ENCODE measurements at places on chromosomes 4 and X.

- no peak for DNase-seq
Measured at GRCh38 chrX:470686-471085, 84.0 kb upstream of the PPP2R3B start.

GRCh38 chrX:18721683-18722499 is 14.4 kb downstream of the PPEF1 start:
- no peak for DNase-seq

GRCh38 chr4:42642101-42642797 is 14.7 kb downstream of the ATP8A1 start:
- no peak for DNase-seq

- DNase-seq, result no peak
Measured at GRCh38 chr4:912548-913279, 19.4 kb downstream of the GAK start.

GRCh38 chrX:24153178-24153795 is 3.8 kb downstream of the ZFX start:
- no peak for DNase-seq

DNA sequence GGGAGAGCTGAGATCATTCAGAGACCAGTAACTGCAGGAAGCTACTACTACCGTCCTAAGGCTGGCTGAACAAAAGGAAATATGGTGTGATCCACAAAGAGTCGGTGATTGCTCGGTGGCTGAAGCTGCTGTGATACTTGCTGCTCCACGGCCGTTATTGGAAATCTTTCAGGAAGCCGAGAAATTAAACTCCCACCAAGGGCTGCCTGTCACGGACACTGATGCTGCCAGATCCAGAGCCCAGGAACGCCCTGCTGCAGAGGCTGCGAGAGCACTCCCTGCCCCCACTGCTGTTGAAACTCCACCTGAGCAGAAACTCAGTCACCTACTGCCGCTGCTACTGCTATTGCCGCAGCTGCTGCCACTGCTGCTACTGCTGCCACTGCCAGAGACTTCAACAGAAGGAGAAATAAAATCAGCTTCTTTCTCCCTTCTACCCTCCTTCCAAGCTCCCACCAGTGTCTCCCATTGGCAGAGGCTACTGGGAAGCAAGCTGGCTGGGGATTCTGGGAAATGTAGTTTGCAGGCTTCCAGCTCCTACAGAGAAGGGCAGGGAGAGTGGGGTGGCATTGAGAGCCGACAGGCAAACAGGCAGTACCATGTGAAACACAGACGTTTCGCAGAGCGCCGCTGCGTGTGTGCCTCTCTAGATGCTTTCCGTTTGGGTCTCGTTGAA is 126.0 kb upstream of the ENPP6 start:
- peak; percentile 88 for DNase-seq

- DNase-seq, result no peak
Measured at GRCh38 chr4:48785302-48785701, 5.2 kb upstream of the FRYL start.

- DNase-seq, result peak; percentile 85
Measured at GRCh38 chrX:47523297-47523696, 37.7 kb upstream of the ARAF start.

GRCh38 chr4:156975686-156976085 is 4.1 kb upstream of the PDGFC start:
- no peak for DNase-seq

DNA sequence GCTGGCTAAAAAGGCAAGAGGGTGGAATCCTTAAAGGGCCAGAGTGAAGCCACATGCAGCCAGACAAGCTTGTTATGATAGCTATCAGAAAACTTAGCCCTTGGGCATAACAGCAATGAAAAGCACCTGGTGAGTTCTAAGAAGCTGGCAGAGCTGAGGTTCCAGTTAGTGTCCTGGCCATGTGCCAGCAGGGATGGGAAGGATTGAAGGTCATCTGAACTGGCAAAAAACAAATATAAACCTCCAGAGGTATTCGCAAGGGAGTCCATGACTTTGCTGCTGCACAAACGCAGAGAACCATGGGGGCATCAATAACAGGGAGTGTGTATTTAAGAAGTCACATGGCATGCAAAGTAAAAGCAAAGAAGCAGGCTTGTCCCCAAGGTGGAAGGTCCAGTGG is 208.9 kb downstream of the FAM47A start:
- DNase-seq, result no peak

- DNase-seq, result no peak
Measured at GRCh38 chr4:153241970-153242838, 38.0 kb downstream of the TRIM2 start.

DNA sequence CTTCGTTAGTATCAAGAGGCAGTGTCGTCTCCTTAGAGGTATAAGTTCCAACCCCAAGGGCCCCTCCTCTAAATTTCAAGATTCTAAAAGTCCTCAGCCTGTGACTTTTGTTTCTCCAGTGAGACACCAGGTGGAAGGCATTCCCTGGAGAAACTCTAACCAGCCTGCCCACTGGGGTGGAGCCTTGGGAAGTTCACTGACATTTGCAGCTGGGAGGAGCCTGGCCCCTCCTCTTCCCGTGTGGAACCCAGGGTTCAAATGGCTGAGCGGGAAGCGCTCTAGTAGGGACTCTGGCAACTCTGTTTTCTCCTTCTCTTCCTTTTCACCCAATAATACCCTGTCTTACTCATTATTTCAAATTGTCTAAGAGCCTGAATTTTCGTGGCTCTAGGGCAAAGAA is 325.0 kb downstream of the TLL1 start:
- DNase-seq, result no peak

GRCh38 chrX:39972340-39972739 is 125.4 kb downstream of the BCOR start:
- DNase-seq, result no peak

- DNase-seq, result no peak
Measured at GRCh38 chr4:3355266-3355748, 62.5 kb downstream of the RGS12 start.

DNA sequence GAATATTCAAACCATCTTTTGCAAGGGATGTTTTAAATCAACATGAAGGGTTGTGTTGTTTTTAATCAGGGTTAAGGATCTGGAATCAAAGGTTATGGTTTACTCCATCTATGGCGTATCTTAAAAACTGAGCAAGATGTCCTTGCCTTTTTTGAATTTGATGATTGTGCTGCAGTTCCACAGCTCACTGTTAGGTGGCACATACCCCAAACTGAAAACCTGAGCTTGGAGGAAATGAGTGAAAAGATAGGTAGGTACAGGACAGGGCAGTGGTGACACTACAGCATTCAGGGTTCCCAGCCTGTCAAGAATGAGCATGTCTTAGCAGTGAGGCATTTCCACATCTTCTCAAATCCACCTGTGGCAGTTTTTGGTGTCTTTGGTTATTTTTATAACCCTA is 13.1 kb upstream of the EOLA1 start:
- no peak for DNase-seq

DNA sequence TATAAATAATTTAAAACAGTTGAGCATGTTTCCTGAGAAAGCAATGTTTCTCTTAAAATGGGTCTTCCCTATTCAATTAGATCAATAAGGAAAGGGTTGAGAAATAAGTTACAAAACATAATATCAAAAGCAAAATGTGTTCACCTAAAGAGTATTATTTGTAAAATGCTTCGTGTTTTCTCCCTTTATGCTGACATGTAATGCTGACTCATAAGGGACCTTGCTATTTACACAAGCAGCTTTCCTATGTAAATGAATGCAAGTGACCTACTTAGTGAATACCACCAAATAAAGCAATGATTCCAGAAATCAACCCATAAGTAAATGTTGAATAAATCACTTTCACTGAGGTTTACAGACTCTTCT is 91.5 kb downstream of the ELOVL6 start:
- no peak for DNase-seq

GRCh38 chrX:104098151-104098808 is 14.0 kb upstream of the ZCCHC18 start:
- no peak for DNase-seq

GRCh38 chr4:4387531-4388310 is 819 bp downstream of the NSG1 start:
- DNase-seq, result no peak

DNA sequence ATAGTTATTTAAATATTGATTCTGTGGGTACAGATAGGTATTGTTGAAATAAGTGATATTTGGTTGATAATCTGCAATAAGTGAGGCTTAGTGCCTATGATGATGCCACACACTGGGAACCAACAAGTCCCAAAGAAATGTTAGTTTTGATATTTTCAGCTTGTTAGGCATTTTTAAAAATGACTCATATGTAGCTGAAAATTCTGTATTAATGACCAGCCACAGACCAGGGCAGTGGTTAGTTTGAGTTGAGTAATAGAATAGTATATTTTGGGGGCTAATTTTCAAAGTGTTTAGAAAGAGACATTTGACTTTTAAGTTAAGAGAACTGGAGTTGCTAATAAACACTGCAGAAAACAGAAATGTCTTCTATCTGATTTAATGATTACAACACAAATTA is 9.4 kb downstream of the INTU start:
- DNase-seq, result no peak

DNA sequence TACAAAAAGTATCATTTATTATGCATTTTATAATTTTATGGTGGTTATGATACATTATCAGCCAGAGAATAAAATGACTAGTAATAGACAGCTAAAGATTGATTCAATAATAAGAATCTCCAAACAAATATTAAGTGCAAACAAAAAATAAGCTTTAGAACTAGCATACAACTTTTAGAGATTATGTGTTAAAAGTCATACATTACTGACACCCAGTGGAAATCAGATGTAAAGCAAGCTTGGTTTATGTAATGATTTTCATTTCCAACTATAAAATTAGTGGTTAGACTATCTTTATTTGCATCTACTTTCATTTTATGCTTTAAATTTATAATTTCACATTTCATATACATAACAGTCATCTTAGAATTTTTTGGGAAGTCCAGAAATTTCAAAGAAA is 57.7 kb downstream of the IL13RA2 start:
- no peak for DNase-seq

GRCh38 chr4:13329340-13329850 is 154.7 kb downstream of the RAB28 start:
- no peak for DNase-seq

GRCh38 chr4:75142850-75143249 is 209.9 kb downstream of the PARM1 start:
- DNase-seq, result no peak

GRCh38 chrX:9534686-9535085 is 69.8 kb downstream of the TBL1X start:
- DNase-seq, result no peak

- no peak for DNase-seq
Measured at GRCh38 chrX:104047171-104047570, 7.4 kb downstream of the H2BW2 start.

DNA sequence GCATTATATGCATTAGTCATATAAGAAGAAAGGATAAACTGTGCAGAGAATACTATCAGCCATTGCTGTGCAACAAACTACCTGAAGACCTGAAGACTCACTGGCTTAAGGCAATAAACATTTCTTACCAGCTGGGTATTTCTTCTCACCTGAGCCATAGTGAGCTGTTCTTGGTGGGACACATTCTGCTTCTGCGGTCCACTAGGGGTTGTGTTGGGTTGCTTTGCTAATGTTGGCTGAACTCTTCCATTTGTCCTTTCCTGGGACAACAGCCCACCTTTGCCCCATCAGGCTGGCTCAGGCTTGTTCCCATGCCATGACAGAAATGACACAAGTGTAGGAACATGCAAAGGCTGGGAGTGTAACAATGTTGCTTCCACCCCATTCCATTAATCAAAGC is 388.6 kb downstream of the PCDH7 start:
- DNase-seq, result no peak

DNA sequence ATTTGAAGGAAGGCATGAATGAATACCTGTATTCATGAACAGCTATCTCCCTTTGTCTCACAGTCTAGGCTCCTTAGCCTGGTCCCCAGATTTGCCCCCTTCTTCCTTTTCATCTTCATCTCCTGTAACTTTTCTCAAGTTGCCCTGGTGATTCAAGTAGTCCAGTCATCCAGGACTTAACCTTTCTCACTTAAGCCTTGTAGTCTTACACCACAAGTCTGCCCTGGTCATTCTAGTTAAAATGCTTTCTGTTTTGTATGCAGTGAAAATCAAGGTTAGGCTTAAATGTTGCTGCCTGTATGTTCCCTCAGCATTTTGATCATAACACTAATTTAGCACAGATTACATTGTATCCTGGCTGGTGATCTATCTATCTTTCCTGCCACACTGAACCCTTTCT is 58.5 kb upstream of the SLC7A11 start:
- no peak for DNase-seq

DNA sequence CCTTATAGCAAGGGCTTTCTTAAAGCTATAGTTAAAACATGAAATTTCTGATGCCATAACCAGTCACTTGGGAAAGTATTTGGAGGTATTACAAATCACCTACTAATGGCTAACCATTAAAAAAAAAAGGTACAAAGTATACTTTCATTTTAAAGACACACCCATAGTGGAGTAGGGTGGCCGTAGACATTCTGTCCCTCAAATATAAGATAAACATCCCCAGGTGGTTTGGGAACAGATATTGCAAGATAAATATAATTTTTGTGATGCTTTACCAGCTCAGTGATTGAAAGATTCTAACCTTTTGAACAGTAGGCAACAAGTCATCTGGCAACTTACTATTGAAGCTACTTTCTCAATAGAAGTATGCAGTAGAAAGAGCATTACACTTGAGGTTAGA is 6.2 kb upstream of the FAT1 start:
- no peak for DNase-seq

DNA sequence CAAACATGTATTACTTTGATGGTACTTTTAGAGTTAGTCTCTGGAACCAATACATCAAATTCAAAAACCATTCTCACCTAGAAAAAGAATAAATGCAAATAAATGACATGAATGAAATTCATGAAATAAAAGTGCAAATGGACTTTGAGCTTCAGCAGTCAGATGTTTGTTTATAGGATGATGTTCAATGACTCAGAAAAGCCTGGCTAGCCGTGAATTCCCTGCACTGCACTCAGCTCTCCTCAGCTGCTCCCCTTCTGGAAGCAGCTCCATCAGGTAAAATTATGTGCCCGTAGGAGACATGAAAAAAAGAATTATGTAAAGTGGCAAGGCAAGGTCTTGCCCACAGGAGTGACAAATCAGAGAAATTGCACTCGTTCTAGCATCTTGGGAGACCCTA is 390.6 kb downstream of the GPM6A start:
- DNase-seq, result no peak

GRCh38 chrX:124378643-124379042 is 32.3 kb downstream of the SH2D1A start:
- DNase-seq, result no peak

GRCh38 chr4:7359400-7360062 is 75.2 kb downstream of the PSAPL1 start:
- no peak for DNase-seq

- no peak for DNase-seq
Measured at GRCh38 chr4:36332782-36333131, 51.3 kb downstream of the DTHD1 start.

GRCh38 chr4:113444386-113444785 is 317.2 kb downstream of the CAMK2D start:
- no peak for DNase-seq

GRCh38 chr4:186037692-186038658 is 31.0 kb upstream of the TLR3 start:
- no peak for DNase-seq

All from upper lobe of left lung (tissue), 6 donors.